B cell (primary cell): ENCODE measurements at places on chromosomes 1 and 21. TPM values are rescaled to one million over a fixed set of nuclear protein-coding genes. Genes with fewer than 3 reads are reported as not detected.

DNA sequence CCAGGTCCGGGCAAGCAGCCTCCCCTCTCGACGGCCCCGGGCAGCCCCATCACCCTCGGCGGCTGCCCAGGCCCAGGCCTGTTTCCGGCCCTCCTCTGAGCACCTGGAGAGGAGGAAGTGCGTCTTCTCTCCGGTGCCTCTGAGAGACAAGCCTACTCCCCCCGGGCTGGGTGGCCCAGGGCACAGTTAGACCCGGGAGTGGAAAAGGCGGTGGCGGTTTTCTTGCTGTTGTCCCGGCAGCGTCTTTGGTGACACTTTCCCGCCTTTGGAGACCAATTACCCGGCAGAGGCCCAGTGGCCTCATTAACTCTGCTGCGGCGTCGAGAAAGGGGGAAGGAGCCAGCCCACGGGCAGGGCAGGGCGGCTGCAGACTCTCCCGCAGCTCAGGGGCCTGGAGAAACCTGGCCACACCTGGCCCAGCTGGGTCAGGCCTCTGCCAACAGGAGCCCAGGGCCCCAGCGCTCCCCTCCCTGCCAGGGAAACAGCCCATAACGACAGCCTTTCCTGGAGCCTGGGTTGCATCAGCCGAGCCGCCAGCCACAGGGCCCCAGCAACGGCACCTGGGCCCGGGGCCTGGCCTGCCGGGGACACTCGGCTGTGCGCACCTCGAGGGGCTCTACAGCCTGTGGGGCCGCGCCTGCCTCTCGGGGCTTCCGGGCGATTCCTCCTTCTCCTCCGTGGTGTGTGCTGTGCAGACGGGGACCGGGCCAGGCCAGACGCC is 28.4 kb upstream of the C1orf159 start:
- no peaks in the 10 kb centered on the region for H3K36me3 ChIP-seq
- H3K27ac ChIP-seq = peak overlapping the region; percentile 98
- peak overlapping the region; percentile 29 for H3K4me3 ChIP-seq
- peak; percentile 92 for DNase-seq
- H3K4me1 ChIP-seq = peaks cover 33% of the 10 kb centered on the region

- no peak overlapping the region for H3K4me3 ChIP-seq
- peak; percentile 58 for DNase-seq
- H3K27ac ChIP-seq = peak overlapping the region; percentile 74
- no peaks in the 10 kb centered on the region for H3K27me3 ChIP-seq
These were observed 154.2 kb downstream of the EIF4G3 start for GRCh38 chr1:21022279-21023040.

DNA sequence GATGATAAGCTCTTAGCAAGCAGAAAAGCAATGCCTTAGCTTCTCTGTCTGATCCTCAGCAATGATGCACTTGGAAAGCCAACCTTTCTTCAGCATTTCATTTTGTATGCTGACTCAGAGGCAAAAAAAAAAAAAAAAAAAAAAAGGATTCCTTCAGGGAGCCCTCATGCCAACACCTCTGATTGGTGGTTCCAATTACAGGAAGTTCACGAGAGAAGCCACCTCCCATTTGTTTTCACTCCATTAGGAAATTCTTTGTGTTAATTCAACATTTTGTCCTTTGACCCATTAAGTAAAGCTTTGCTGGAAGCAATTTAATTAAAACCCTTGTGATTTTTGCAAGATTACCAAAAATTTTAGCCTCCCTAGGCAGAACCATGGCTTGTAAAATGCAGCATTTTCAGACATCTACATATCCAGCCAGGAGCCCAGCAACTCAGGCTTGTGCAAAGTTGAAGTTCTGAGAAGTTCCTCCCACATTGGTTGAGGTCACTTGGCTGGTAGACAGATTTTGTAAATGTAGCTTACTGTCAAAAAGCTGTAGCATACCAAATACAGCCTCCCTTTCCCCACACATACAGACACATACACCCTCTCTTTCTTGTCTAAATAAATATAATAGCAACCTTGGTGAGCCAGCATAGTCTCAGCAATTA is 27.1 kb upstream of the VTCN1 start:
- H3K27me3 ChIP-seq = no peaks in the 10 kb centered on the region
- DNase-seq = no peak
- H3K36me3 ChIP-seq = no peaks in the 10 kb centered on the region
- H3K27ac ChIP-seq = no peak overlapping the region

DNA sequence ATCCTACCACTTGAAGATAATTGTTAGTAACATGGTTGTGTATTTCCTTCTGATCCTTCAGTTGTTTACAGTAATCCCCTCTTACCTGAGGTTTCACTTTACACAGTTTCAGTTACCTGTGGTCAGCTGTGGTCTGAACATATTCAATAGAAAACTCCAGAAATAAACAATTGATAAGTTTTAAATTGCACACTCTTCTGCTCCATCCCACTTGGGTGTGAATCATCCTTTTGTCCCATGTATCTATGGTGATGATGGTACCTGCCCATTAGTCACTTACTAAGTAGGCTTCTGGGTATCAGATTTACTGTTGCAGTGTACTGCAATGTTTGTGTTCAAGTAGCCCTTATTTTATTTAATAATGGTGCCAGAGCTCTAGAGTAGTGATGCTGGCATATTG is 62.5 kb downstream of the OSBPL9 start:
- no peaks in the 10 kb centered on the region for H3K27me3 ChIP-seq
- no peak overlapping the region for H3K27ac ChIP-seq
- peaks cover 2% of the 10 kb centered on the region for H3K36me3 ChIP-seq
- no peak for DNase-seq
- H3K4me3 ChIP-seq = no peak overlapping the region

DNA sequence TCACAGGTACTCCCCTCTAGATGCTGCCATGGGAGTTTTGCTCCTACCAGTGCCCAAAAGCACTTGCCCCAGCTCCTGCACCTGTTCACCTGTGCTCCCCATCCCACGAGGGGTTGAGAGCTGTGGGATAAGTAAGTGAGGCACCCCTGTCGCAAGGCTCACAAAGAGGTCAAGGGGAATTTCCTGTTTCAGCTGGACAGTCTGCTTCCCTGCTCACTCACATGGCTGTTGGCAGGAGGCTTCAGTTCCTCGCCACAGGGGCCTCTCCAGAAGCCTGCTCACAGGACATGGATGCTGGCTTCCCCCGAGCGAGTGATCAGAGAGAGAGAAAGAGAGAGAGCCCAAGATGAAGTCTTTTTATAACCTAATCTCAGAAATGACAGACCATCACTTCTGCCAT is 8.7 kb upstream of the NCMAP start:
- no peak overlapping the region for H3K27ac ChIP-seq
- no peak overlapping the region for H3K4me3 ChIP-seq
- H3K27me3 ChIP-seq = no peaks in the 10 kb centered on the region
- DNase-seq = no peak

TMCC2 gene
- 3.3 and 4.0 TPM in 2 replicates for total RNA-seq

LEMD1 gene
- 0.57 TPM in 1 of 2 replicates, not detected in the other for total RNA-seq

GRCh38 chr1:145918992-145919939 is 749 bp upstream of the PEX11B start:
- no peak for DNase-seq
- H3K36me3 ChIP-seq = peaks cover 21% of the 10 kb centered on the region
- H3K27me3 ChIP-seq = no peaks in the 10 kb centered on the region

- no peaks in the 10 kb centered on the region for H3K27me3 ChIP-seq
- no peak overlapping the region for H3K27ac ChIP-seq
- DNase-seq = no peak
- H3K36me3 ChIP-seq = no peaks in the 10 kb centered on the region
- H3K4me3 ChIP-seq = no peak overlapping the region
These were observed 1.6 kb downstream of the DPH2 start for GRCh38 chr1:43971336-43971980.

DNA sequence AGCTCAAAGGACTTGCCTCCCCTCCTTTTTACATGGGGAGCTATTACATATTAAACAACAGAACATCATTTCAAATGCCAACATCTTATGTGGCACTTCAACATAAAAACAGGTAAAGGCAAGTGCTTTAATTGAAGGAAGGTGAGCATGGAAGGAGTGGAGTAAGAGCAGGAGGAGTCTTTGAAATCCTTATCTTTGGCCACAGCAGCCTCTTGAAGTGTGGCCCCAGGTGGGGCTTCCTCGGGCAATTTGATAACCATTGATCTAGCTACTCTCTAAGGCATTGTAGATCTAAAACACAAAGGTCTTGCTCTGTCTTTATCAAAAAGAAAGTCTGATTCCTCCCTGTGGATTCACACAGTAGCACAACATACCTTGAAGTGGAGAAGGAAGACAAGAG is 70.9 kb upstream of the PPP2R5A start:
- H3K4me1 ChIP-seq = no peaks in the 10 kb centered on the region
- no peaks in the 10 kb centered on the region for H3K27me3 ChIP-seq
- H3K27ac ChIP-seq = no peak overlapping the region
- no peak for DNase-seq
- no peaks in the 10 kb centered on the region for H3K36me3 ChIP-seq

CD1B gene
- total RNA-seq = not detected in 2 replicates

KCNA3 gene
- total RNA-seq = 60.0 and 62.5 TPM in 2 replicates

DNA sequence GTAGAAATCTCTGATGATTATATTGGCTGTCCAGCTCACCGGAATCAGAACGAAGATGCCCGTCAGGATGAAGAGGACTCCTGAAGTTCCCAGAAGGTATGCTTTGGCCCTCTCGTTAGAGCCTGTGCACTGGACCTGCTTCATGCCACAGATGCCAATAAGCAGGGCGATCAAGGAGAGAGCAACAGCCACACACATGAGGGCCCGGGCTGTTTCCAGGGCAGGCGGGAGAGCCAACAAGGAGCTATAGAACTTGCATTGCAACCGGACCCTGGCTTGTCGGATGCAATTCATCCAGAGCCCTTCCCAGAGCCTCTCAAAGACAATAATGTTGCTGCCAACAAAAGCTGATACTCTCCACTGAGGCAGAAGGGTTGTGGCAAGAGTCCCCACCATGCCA is 434 bp downstream of the CLDN17 start:
- no peak for DNase-seq
- no peaks in the 10 kb centered on the region for H3K36me3 ChIP-seq
- H3K4me3 ChIP-seq = no peak overlapping the region
- no peaks in the 10 kb centered on the region for H3K4me1 ChIP-seq
- H3K27me3 ChIP-seq = no peaks in the 10 kb centered on the region

TPR gene
- 141 and 144 TPM in 2 replicates for total RNA-seq

LYST gene
- 120 and 128 TPM in 2 replicates for total RNA-seq

DNA sequence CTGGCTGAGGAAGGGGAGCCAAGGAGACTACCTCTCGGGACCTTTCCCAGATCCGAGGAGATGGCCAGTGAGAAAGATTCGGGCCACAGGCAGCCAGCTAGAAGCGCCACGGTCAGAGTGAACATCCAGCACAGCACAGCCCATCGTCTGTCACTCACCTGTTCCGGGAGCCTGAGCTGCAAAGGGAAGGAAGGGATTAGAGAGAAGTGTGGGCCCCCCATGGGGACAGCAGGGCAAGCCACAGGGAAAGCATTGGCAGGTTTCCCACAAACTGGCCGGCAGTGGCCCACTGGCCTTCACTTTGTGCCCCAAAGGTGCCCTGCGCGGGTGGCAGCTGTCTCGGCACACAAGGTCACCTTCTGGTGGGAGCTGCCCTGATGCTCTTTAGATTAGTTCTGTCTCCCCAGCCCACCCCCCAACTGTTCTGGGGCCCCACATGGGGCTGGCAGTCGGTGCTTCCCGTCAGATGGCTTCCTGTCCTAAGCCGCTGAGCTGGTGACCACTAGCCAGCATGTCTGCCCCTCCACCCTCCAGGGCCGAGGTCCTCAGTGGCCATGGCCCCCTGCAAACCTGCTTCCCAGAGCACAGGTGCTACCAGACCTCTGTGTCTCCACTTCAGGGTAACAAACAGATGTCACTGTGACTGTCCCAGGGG is 56.7 kb downstream of the LACTBL1 start:
- no peak overlapping the region for H3K27ac ChIP-seq
- H3K4me3 ChIP-seq = no peak overlapping the region
- H3K4me1 ChIP-seq = no peaks in the 10 kb centered on the region
- DNase-seq = no peak
- H3K27me3 ChIP-seq = peaks cover 2% of the 10 kb centered on the region

DNA sequence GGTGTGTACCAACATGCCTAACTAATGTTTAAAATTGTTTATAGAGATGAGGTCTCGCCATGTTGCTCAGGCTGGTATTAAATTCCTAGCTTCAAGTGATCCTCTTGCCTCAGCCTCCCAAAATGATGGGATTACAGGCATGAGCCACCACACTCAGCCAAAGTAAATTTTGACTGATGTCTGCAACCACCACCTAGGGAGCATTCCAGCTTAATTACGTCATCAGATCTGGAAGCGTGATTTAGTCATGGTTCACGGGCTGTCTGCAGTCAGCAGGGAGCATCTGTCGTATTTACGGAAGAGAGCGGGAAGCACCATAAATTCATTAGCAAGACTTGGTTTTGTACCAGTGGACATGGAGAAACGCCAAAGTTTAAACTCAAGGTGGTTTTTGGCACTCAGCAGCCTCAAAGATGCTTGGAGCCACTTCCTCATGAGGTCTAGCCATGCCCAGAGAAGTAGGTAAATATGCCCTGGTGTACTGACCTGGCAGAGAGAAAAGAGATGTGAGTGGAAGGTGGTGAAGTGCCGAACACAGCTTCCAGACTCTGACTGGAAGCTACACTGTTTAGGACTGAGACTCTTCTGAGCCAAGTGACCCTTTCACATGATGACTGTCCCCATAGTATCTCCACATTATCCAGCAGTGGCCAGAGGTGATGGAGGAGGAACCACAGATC is 60.8 kb upstream of the SLC35F3 start:
- H3K27ac ChIP-seq = no peak overlapping the region
- no peaks in the 10 kb centered on the region for H3K27me3 ChIP-seq
